ENCODE measurements at places on chromosomes 6 and 20. TPM values are rescaled to one million over a fixed set of nuclear protein-coding genes. Genes with fewer than 3 reads are reported as not detected.

NKX2-2 gene
- total RNA-seq, result not detected

PTCRA gene
- total RNA-seq, result 0.33 TPM

MUC22 gene
- total RNA-seq, result not detected

TRIM10 gene
- not detected for total RNA-seq

MCCD1 gene
- not detected for total RNA-seq

NMBR gene
- not detected for total RNA-seq

RAET1L gene
- total RNA-seq, result not detected

GPX5 gene
- not detected for total RNA-seq

LGSN gene
- total RNA-seq, result not detected

SSTR4 gene
- not detected for total RNA-seq

GABRR1 gene
- not detected for total RNA-seq

SMOC2 gene
- total RNA-seq, result not detected

HDDC2 gene
- total RNA-seq, result 91.3 TPM
